ENCODE measurements at places on chromosomes 12 and 14.

GRCh38 chr12:124592050-124592449, 24.6 kb upstream of the NCOR2 start:
- no peak for DNase-seq

GRCh38 chr14:89724628-89724960, 229.9 kb downstream of the EFCAB11 start:
- DNase-seq = no peak

DNA sequence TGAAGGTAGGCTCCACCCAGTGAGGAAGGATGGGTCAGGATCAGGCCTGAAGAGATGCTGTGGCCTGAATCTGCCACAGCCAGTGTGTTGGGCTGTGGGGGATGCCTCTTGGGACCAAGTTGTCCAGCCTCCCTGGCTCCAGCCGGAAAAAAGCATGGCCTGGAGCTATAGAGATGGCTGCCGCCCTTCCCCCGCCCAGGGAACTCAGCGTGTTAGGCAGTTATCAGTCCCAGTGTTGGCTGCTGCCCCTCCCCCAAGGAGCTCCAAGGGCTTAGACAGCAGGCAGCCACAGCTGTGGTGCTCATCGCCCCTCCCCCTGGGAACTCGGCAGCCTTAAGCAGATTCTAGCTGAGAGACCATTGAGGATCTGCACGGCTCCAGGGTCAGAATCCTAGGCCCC, 158.0 kb downstream of the CAPZA3 start:
- DNase-seq = peak; percentile 65

- DNase-seq = no peak
Observed at GRCh38 chr12:66058554-66058953, 72.0 kb downstream of the LLPH start.

DNA sequence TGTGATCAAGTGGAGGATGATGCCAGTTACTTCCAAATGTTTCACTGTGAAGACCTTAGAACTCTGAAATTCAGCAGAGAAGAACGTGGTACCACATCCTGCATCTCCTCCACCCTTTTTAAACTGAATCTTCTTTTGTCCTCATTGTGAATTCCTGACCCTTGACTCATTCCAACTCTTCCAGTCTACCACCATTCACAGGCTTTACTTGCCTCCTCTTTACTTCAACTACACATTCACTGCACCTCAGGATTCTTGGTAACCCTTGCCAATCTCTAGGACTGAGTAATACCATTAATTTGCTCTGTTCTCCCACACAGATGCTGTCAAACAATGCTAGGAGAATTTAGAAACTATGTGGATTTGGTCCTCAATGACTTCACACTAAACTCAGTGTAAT, 37.3 kb downstream of the PPP1R12A start:
- DNase-seq = no peak

DNA sequence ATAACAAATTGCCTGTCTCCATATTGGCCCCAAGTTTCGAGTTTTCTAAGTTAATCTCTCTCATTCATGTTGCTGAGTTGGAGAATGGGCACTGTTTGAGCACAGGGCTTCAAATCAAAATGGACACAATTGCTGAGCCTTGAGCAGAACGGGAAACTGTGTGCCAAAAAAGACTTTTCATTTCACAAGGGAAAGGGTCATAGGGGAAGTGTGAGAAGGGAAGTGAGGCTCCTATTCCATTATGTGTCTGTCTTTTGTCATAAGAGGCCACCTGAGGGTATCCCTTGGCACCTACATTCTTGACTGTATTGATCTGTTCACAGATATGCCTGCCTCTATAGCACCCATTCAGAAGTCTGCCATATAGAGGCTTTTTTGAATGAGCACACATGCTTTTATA, 59.1 kb downstream of the TTLL5 start:
- no peak for DNase-seq

DNA sequence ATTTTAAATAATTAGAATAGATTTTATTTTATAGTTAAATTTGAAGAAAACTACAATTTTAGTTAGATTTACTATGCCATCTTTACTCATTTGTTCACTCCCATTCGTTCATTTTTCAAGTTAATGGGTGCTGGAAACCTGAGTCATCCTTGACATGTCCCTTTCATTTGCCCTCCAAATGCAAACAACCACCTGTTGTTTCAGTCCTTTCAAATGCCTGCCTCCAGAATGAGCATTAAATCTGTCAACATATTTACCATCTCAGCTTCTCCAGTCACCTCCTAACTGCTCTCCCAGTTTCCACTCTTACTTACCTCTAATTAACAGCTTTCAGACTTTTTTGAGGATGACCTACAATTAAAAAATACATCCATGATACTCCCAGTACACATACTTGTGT, 375.5 kb downstream of the RAD51B start:
- DNase-seq = no peak

DNA sequence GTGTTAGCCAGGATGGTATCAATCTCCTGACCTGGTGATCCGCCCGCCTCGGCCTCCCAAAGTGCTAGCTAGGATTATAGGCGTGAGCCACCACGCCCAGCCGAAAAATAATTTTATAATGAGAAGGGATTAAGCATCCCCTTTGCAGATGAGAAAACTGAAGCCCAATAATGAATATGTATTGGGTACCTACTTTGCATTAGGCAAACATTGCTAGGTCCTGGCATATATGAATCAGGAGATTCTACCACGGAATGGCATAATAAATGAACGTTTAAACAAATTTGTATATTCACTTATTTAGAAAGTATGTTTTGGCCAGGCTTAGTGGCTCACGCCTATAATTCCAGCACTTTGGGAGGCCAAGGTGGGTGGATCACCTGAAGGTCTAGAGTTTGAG, 32.4 kb downstream of the TULP3 start:
- no peak for DNase-seq

DNA sequence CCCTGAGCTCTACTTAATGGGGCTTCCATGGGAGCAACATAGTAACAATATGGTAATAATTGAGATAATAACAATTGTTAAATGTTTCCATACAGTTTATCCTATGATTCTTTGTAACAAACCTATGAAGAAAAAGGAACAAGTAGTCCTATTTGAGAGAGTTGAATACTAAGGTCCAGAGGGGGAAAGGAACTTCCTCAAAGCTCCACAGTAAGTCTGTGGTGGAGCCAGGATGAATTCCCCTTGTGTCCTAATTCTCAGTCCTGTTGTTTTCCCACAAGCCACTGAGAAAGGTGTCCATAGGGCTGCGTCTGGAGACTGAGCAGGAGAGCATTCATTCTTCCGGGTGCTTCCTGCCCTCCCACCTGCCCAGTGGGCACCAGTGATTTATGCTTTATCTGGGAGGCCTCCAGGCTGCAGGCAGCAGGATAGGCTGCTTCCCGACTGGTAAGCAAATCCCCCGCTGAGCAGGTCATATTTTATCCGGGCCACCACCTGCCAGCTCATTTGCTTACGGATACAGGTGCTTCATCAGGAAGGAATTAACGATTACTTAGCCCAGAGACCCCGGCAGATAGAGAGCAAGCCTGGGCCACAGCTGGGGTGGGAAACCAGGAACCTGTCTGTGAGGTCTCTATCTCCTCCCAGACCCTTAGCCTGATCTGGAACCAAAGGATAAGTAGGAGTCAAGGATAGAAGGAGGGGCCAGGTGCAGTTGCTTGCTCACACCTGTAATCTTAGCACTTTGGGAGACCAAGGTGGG, 33.9 kb upstream of the FAM222A start:
- DNase-seq = no peak

- no peak for DNase-seq
Observed at GRCh38 chr14:106395456-106396050, 869.2 kb downstream of the TMEM121 start.

- DNase-seq = no peak
Observed at GRCh38 chr12:28130625-28131598, 59.3 kb upstream of the CCDC91 start.

All from cardiac muscle cell (in vitro differentiated cells and primary cell).